ENCODE measurements at places on chromosomes 13 and 19.

DNA sequence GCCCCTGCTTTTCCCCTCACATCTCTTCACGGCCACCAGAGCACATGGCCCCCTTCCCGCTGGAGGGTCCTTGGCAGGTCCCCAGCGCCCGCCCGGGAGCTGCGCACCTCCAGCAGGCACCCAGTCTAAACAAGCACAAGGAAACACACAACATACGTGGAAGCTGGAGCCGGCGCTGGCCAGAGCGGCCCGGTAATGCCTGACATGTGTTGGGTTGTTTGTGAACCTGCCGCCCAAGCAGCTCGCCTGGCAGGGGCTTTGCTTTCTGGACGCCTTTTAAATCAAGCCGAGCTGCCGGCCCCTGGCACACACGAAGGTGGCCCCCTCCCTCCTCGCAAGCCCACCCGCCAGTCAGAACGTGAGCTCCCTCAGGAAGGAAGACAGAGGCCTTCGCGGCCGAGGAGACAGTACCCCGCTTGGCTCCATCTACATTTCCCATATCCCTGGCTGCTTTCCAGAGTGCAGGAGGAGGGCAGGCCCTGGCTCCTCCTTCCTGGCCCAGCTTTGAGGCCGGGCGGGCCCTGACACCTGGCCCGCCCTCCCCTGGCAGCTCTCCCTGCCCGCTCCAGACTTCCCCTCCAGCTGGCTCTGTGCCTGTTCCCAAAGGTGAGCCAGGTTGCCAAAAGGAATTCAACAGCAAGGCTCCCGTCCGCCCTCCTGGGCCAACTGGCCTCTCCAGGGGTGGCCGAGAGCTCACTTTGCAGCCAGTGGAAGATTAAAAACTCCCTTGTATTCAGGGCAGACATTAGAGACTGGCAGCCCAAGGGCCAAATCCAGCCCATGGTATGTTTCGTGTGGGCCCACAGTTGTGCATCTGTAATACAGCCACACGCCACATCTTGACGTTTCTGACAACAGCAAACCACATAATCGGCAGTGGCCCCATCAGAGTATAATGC, 28.7 kb downstream of the COMP start:
- peak; percentile 44 for DNase-seq

DNA sequence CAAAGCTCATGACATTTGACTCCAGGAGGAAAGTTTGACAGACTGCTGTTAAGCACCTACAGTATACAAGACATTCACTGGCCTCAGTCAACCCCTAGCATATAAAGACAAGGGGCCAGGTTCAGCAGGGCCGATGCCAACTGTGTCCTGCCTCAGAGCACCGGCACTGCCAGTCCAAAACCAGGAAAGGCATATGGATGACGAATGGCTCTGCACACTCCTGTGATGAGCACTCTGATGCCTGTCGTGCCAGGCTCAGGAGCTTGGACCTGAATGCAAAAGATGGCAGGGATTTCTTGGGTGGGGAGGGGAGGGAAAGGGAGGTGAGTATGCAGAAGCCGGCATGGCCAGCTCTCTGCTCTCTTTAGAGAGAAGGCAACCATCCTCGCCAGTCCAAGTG, 38.9 kb downstream of the COL4A1 start:
- no peak for DNase-seq

GRCh38 chr13:103157434-103158145, 91.4 kb upstream of the SLC10A2 start:
- peak; percentile 15 for DNase-seq

DNA sequence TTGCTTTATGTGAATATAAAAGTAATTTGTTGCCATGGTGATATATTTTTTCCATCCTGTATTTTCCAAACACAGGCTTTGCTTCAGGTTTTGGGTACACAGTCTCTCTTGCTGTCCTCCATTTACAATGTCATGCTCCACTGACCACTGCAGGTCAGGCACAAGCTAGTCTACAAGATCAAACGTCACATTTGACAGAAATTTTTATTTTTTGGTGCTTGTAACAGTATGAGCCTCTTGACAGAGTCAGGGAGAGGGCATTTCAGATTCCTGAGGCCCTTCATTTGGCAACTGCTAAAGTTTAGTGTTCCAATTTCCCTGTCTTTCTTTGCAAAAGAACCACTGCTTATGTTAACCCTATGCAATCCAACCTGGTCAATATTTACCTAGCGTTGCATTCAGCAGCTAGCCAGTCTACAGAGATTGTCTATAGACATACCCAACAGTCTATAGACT, 175.0 kb downstream of the RFC3 start:
- DNase-seq: no peak

GRCh38 chr19:41706741-41707501, 1.5 kb upstream of the CEACAM5 start:
- DNase-seq: peak; percentile 12

DNA sequence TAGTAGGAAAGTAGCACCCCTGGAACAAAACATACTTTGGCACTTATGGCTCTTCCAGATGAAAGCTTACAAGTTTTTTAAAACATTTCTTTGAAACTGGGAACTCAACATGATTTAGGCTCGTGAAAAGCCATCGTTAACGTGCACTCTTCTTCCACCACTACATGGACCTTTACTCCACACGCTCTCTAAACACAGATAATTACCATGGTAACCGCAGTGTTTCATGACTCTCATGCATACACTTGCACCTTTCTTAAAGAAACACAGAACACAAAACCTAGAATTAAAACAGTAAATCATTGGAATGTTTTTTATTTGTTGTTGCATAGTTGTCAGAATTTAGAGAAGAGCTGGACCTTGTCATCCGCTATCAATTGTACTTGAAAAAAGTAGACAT, 154.3 kb downstream of the FGF9 start:
- no peak for DNase-seq

GRCh38 chr19:13260883-13261653, 110.9 kb downstream of the IER2 start:
- no peak for DNase-seq

GRCh38 chr13:29402166-29402636, 193.3 kb downstream of the SLC7A1 start:
- peak; percentile 5 for DNase-seq

- DNase-seq: no peak
Observed at GRCh38 chr19:347946-348861, 3.6 kb upstream of the MIER2 start.
